Effector memory CD4-positive, alpha-beta T cell (primary cell): ENCODE measurements at places on chromosomes 5 and 9.

GRCh38 chr5:99644822-99645221, 716.0 kb upstream of the CHD1 start:
- DNase-seq: no peak

- peak; percentile 55 for DNase-seq
Measured at GRCh38 chr5:177402271-177403043, 2.0 kb upstream of the PFN3 start.

DNA sequence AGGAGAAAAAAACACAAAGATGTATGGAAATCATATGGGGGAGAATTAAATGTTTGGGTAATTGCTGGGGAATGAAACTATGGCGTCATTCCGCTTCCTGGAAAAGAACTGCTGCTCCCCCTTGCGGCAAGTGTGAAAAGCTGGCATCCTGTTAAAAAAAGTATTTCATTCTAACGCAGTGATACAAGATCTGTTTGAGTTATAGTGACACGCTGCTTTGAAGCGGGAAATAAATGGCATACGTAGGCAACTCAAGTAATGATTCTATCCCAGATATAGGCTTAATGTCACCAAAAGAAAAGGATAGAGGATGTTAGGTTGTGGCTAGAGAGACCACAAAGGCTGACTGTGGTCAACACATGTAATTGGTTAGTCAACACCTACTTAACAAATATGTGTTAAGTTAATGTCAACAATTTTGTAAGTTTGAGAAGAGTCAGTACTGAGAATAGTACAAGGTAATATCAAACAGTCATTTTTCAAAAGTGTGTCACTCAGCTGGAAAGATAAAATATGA, 70.2 kb upstream of the ALDH1A1 start:
- DNase-seq: peak; percentile 2

DNA sequence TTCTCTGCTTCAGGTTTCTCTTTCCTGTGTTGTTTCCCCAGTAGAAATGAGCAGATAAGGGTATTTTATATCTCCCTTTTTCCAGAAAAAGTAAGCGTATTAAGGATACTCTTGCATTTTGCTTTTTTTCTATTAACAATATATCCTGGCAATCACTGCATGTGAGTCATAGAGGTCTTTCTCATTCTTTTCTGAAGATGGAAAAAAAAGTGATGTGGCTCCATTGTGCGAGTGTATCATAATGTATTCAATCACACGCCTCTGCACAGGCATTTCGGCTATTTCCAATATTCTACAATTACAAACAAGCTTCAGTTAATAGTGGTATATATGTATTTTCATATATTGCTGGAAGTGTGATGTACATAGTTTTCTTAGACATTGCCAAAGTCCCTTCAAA, 155.9 kb downstream of the MED27 start:
- no peak for DNase-seq

- no peak for DNase-seq
Measured at GRCh38 chr5:172426086-172426485, 28.2 kb downstream of the SH3PXD2B start.

- no peak for DNase-seq
Measured at GRCh38 chr5:3024976-3025375, 273.5 kb upstream of the IRX2 start.

DNA sequence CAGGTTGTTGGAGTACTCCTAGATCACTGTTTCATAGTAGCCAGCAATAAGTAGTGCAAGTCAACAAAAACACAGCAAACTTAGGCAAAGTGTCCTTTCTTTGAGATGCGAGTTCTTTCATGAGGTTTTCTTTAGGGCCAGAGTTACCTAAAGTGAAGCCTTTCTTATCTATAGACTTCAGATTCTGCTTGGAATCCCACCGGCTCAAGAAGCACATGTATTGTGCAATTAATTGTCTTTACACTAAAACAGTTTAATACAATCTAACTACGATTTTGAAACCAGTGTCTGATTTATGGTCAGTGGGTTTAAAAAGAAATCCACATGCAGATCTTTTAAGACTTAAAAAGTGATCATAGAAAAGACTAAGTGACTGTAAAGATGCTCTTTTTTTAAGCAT, 3.6 kb downstream of the PURA start:
- DNase-seq: no peak

- DNase-seq: no peak
Measured at GRCh38 chr5:31530541-31531265, 1.2 kb downstream of the DROSHA start.

DNA sequence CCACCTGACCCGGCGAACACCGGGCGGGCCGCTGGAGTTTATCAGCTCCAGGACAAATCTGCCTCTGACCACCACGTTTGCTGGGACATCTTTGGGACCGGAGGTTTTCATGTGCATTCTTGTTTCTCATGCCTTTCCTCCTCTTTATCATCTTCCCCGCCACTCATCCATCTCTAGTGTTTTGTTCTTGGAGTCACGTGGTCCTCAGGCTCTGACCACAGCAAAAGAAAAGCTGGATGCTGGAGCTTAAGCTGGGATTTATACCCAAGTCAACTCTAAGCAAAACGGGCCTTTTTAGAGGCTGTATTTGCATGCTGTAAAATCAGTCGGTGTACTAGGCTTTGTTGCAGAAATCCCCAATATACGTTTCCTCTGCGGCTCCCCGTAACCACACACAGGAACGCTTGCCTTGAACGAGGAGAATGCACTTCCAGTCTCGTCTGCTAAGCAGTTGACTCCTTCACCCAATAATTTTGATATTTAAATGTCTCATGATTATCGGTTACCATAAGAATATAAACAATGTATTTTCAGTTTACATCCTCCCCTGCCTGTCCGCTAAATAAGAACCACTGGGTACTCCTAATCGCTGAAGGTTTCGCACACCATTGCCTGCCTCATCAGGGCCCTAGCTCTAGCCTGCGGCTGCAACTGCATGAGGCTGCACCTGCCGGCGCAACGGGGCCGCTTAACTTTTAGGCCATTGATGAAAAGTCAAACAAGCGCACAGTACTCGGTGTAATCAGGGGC, 560 bp upstream of the NDUFS6 start:
- peak; percentile 52 for DNase-seq

DNA sequence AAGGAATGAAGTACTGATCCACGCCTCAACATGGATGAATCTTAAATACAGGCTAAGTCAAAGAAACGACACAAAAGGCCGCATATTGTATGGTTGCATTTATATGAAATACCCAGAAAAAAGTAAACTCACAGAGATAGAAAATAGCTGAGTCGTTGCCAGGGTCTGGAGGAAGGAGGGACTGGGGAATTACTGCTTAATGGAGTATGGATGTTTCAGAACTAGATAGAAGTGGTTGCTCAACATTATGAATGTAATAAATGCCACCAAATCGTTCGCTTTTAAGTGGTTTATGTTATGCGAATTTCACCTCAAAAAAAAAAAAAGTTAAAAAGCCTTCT, 784 bp upstream of the MSANTD3 start:
- no peak for DNase-seq

DNA sequence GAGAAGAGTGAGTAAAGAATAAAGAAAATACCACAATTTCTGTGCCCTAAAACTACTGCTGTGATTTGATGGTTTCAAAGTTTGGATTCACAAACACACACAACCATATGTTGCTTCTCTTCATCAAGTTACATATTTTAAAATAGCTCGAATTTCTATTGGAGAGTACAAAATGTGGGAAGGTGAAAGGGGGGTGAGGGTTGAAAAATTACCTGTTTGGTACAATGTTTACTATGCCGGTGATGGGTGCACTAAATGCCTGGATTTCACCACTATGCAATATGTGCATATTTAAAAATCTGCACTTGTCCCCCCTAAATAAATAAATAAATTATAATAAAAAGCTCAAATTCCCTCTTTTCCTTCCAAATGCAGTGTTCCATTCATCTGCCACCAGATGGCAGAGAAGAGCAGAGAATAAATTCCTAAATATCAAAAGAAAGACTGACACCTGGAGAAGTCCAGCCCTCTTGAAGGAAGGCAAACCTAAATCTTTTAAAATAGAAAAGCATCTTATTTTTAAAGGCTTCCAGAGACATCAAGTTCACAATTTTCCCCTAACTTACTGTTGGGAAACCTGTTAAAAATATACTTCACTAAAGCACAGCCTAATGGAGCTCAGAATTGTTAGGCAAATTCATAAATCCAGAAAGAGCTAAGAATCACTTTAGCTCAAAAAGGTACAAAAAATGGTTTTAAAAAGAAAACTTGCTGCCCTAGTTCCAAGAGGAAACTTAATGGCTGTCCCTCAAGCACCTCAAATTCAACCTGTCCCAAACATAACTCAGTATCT, 24.8 kb upstream of the HNRNPA0 start:
- no peak for DNase-seq

- no peak for DNase-seq
Measured at GRCh38 chr5:123273984-123274383, 149.2 kb downstream of the CEP120 start.

- no peak for DNase-seq
Measured at GRCh38 chr9:35990155-35990554, 32.2 kb upstream of the OR2S2 start.

GRCh38 chr5:143101121-143101520, 302.4 kb downstream of the NR3C1 start:
- DNase-seq: no peak

DNA sequence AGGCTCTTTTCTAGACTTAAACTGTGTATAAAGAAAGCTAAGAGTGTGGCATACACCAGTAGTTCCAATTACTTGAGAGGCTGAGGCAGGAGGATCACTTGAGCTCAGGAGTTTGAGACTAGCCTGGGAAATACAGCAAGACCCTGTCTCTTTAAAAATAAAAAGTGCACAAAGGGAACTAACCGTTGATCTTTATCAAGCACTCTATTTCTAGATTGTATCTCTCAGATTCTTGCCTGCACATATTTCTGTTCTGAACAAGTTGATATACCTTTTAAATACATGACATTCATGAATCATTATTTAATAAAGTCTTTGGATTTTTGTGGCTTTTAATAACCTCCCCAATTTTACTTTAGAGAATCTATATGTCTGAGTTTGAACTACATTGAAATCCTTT, 47.2 kb downstream of the HMGCR start:
- DNase-seq: no peak

- no peak for DNase-seq
Measured at GRCh38 chr5:119393201-119393691, 37.4 kb downstream of the TNFAIP8 start.

- no peak for DNase-seq
Measured at GRCh38 chr5:161201558-161201957, 345.0 kb downstream of the GABRB2 start.

- no peak for DNase-seq
Measured at GRCh38 chr5:137344723-137345322, 154.3 kb downstream of the SPOCK1 start.
